ENCODE measurements at places on chromosomes 11 and 22. TPM values are rescaled to one million over a fixed set of nuclear protein-coding genes. Genes with fewer than 3 reads are reported as not detected.

The NLRP14 gene
- total RNA-seq = 0.53 TPM

The PVALB gene
- total RNA-seq = not detected

- DNase-seq = no peak
Observed at GRCh38 chr22:40509401-40510134, 127.0 kb downstream of the MRTFA start.

- no peak for DNase-seq
Observed at GRCh38 chr11:47201015-47201414, 13.8 kb upstream of the DDB2 start.

DNA sequence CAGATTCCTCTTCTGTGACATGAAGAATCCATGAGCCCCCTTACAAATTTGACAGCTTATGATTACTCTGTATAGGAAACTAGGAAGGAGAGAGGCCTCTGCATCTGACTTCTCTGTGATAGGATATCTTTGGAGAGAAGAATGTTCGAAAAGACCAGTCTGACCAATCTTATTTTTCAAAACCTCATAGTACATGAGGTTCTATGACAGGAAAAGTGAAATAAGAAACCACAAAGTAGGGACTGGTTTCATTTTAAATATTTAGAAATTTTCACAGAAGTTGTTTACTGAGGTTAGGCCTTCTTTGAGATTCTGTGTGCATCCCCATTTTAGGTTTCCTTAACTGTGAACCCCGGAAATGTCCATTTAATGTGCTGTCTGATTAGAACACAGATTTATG, 2.1 kb upstream of the OR4X1 start:
- DNase-seq = no peak

DNA sequence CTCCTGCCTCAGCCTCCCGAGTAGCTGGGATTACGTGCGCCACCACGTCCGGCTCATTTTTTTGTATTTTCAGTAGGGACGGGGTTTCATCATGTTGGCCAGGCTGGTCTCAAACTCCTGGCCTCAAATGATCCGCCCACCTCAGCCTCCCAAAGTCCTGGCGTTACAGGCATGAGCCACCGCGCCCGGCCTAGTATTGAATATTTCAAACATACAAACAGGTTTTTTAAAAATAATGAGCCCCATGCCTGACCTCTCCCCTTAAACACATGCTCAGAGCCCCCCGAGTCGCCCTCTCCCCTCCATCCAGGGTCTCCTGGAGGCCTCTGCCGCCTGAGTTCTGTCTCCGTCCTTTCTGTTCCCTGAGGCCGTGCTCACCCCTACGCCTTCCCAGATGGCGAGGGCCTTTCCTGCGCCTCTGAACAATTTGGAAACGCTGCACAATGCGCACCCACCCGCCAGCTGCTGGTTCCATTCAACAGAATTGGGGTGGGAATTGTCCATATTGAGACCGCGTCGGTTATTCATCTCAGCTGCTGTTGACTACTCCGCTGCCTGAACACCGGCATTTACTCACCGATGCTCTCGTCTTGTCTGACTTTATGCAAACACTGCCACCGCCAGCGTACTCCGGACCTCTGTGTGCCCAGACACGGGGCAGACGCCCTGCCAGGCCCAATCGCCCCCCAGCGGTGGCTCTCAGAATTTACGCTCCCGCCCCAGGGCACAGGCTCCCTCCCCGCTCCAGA, 13.6 kb upstream of the RNH1 start:
- peak; percentile 58 for DNase-seq

GRCh38 chr11:78577495-78577894, 2.8 kb upstream of the NARS2 start:
- DNase-seq = no peak

DNA sequence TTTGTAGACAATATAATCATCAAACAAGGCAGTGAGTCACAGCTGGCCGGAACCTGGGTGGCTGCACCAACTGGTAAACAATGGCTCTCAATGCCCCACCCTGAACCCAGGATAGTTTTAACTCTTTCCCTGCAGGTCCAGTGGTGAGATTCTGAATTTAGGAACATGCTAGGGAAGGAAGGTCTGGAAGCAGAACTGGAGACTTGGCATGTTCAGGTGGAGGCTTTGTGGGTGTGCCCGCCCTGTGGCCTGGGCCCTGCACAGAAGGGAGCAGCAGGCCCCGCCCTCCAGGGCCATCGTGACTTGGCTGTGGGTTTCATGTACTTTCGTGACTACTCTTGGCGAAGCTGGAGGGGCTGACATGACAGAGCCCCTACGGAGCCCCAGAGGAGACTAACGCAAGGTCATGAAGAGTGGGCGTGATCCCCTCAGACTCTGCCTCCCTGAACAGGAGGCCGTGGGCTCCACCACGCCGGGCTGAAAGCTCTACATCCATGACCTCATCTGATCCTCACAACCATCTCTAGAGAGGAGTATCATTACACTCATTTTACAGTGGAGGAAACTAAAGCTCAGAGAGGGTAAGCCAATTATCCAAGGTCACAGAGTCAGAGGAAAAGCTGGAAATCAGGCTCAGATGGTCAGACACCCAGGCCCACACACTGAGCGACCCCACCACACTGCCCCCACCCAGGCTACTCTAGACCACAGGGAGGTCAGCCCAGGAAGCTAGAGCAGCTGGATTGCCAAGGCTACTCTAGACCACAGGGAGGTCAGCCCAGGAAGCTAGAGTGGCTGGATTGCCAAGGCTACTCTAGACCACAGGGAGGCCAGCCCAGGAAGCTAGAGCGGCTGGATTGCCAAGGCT, 27.3 kb downstream of the MAFF start:
- DNase-seq = no peak

- no peak for DNase-seq
Observed at GRCh38 chr11:28257761-28258160, 149.6 kb downstream of the METTL15 start.

GRCh38 chr11:26204101-26204500, 127.8 kb upstream of the ANO3 start:
- no peak for DNase-seq

Measured in sciatic nerve (tissue), 2 donors.